ENCODE measurements at places on chromosomes 4 and X.

GRCh38 chr4:14867847-14868246, 134.4 kb upstream of the CPEB2 start:
- no peak for DNase-seq

DNA sequence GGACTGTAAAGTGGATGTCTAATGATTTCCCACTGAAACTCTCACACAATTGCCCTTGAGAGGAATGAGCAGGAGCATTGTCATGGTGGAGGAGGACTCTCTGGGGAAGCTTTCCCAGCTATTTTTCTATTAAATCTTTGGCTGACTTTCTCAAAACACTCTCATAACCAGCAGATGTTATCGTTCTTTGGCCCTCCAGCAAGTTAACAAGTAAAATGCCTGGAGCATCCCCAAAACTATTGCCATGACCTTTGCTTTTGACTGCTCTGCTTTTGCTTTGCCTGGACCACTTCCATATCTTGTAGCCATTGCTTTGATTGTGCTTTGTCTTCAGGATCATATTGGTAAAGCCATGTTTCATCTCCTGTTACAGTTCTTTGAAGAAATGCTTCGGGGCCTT, 120.2 kb upstream of the PDE5A start:
- DNase-seq, result no peak

DNA sequence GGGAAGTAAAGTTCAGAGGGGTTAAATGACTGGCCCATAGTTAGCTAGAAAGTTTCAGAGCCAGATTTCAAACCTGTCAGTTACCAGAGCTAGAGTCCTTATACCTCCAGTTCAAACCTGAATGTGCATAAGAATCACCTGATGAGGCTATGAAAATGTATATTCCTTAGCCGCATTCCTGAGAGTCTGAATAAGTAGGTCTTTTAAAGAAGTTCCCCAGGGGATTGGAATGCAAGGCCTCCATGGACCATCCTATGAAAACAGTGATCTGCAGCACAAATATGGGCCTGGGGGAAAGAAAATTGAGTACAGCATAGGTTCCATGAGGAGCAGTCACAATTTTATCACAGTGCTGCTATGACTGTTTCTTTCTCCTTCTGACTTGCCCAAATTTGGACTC, 263.9 kb upstream of the CXorf66 start:
- no peak for DNase-seq

GRCh38 chr4:142596121-142596520, 250.0 kb downstream of the INPP4B start:
- no peak for DNase-seq

GRCh38 chr4:93446038-93446437, 382.5 kb upstream of the ATOH1 start:
- no peak for DNase-seq

- DNase-seq, result no peak
These were observed 198.1 kb downstream of the SOWAHB start for GRCh38 chr4:76699751-76700310.

DNA sequence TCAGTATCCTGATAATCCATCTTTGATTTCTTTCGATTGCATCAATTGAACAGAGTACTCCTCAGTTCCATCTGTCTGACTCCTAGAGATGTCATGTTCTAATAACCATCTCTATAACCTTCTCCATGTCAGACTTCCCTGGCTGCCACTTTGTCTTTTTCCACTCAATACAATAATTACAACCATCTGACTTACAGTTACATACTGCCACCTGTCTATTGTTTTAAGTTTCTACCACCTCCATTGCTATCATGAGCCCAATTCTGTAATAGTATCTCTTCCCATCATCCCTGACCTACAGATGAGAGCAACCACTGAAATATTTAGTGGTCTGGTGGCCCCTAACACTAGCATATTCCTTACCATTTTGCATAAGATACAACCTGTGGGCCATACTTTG, 439.2 kb upstream of the FAM47C start:
- no peak for DNase-seq

- DNase-seq, result no peak
These were observed 532.9 kb upstream of the FTHL17 start for GRCh38 chrX:31604629-31605221.

- no peak for DNase-seq
These were observed 438.5 kb downstream of the ADGRL3 start for GRCh38 chr4:61638591-61638990.

- peak; percentile 18 for DNase-seq
These were observed 222.7 kb upstream of the HAND2 start for GRCh38 chr4:173752610-173753230.
